ENCODE measurements at places on chromosomes 7 and 10.
A peak's percentile ranks its signal among the peaks of the same experiment; 100 is the strongest.

DNA sequence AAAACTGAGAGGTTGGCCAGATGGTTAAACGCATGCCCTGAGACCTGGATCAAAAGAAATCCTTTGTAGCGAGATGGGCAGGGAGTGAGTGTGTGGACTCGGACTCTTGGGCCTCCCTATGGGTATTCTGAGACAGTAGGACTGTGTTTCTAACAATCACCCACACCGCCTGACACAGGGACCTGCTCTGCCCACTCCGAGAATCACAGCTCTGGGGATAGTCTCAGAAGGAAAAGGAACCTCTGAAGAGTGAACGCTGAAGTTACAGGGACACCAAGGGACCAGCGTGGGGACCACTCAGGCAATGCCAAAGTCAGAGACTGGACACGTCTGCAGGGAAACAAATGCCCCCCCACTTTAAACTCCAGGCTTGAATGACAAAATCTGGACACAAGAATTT, 242.1 kb upstream of the TCERG1L start:
- DNase-seq = no peak

- DNase-seq = no peak
Observed at GRCh38 chr7:140722254-140722653, 25.7 kb downstream of the NDUFB2 start.

DNA sequence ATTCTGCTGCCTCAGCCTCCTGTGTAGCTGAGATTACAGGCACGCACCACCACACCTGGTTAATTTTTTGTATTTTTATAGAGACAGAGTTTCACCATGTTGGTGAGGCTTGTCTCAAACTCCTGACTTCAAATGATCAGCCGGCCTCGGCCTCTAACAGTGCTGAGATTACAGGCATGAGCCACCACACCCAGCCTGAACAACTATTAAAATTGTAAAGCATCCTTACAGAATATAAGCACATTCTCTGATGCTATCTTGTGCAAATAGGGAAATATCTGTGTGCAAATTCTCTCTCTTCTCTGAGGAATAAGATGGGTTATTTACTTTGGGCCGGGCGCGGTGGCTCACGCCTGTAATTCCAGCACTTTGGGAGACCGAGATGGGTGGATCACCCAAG, 12.5 kb downstream of the NUDCD3 start:
- DNase-seq = no peak

- no peak for DNase-seq
Observed at GRCh38 chr10:44647877-44648542, 263.1 kb upstream of the CXCL12 start.

- DNase-seq = no peak
Observed at GRCh38 chr10:32982293-32982709, 24.3 kb upstream of the ITGB1 start.

- DNase-seq = no peak
Observed at GRCh38 chr10:80462981-80463741, 9.1 kb downstream of the TSPAN14 start.

DNA sequence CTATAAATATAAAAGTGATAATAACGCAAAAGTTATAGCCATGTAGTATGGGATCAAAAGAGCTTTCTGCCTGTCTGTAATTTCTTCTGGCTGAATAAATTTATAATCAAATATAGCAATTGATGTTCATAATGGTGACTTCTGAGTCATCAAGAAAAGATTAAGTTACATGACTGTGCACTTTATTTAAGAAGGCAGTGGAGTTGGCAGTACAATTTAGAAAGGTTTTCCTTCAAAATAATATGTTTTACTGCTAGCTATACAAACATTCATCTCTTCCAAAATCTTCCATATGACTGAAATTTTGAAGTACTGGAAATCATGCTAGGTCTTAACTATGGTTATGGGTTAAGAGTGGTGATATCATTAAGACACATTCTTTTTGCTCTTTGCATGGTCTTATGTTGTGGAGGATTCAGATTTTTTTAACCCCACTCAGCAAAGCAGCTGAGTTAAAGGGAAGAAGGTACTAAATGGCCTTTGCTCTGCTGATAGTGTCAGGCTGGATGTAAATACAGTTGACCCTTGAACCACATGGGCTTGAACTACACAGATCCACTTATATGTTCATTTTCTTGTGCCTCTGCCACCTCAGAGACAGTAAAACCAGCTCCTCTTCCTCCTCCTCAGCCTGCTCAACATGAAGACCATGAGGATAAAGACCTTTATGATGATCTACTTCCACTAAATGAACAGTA, 323.6 kb downstream of the BBS9 start:
- no peak for DNase-seq

DNA sequence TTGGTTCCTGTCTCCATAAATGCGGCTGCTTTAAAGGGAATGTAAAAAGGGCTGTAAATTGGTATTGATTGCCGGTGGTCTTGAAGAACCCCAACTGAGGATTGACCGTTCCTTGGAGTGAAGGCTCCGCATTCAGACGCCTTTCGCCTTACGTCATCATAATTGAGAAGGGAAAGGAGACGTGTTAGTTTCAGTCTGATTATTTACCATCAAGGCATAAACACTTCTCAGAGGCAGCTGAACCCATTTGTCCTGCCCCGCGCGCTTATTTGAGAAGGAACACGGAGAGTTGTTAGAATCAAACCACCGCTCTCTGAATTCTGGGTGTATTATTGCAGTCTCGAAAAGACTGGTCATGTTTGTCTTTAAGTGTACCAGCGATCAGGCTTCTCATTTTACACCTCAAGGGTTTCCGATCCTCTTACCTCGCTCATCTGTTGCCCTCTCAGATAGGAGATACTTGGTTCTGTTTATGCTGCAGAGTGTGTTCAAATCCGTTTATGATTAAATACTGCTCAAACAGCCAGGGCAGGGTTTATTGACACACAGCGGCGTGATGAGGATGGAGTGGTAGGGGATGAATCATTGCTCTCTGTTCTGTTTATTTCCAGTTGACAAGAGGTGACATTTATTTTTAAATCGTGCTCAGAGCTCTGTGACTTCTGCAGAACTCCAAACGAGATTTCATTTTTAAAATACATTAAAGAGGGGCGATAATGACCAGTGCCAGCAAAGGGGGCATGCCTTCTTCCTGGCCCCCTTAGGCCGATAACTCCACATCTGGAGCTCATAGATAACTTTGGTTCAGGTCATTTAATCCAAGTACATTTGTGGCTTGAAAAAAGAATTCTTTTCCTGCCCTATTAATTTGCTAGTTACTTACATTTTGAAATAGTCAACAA, 30.4 kb downstream of the FOXK1 start:
- DNase-seq = no peak

- DNase-seq = no peak
Observed at GRCh38 chr7:147079083-147079482, 962.5 kb downstream of the CNTNAP2 start.

DNA sequence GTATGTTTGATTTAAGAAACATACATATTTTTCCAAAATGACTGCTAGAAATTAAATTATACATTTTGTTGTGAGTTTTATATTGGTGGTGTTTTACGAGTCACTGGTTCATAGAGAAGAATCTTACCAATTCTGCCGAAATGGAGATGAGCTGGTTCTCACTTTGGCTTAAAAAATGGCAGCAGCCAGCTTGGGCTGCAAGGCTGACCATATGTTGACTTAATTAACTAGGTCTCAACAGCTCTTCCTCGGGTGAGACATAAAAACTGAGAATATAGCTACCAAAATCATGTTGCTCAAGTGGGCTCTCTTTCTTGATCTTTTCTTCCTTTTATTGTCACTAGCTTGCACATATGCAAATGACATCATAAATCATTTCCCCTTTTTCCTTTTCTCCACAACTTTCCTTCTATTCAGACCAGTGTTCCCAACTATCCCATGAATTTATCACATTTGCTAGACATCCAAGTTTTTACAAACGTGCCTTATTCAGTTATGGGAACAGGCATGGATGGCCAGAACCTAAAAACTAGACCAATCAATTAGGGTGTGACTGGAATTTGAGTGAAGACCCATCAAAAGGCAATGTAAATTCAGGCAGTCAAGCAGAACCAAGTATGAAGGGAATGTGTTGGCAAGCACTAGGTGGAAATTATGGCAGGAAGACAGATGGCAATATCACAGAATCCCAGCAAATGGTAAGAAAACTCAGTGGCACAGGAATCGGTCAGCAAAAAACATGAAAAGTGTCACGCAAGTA, 6.4 kb upstream of the TSPAN12 start:
- DNase-seq = no peak

DNA sequence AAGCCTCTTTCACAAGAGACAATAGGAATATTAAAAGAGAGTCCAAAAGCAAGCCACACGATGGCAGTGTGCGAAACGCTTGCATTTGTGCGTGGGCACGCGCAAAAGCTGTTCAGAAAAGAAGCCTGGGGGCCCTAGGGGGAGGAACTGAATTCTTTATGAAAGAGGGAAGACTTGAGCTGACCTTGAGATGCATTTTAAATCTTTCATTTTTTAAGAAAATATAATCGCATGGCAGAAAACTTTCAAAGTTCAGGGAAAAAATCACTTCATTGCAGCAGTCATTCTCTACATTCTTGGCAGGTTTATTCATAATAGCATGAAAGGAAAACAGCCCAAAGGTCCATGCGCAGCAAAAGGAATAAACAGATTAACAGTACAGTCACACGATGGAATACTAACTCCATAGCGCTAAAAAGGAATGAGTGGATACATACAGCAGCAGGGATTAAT, 206.5 kb upstream of the PRKCQ start:
- no peak for DNase-seq

DNA sequence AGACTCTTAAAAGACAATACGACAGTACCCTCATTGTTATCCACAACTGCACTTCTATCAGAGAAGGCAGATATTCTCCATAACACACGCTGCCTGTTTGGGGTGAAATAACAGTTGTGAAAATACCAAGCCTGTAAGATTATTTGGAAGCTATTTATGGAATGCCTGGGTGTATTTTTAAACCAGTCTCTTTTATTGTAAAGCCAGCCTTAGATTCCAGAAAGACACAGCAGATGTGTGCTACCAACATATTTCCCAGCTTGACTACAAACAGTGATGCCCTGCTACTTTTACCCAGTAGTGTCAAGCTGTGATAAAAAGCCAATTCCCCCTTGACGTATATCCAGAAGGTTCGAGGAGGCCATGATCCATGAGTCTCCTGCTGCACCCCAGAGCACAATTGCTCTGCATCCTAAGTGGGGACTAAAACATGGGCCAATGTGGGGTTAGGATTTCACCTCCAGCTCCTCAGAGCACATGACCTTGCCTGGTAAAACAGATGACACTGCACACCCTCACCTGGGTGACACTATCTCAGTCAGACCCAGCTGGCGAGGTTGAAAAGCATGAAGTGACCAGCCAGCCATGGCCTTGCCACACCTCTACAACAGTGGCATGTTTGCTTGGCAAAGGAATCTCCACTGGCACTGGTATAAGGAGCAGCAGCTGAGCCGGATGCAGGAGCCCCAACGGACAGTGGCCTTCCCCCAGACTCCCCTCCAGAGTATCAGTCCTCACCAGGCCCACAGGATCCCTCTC, 62.2 kb downstream of the GFRA1 start:
- DNase-seq = no peak

- peak; percentile 27 for DNase-seq
Observed at GRCh38 chr10:101062232-101063049, 652 bp downstream of the KAZALD1 start.

- no peak for DNase-seq
Observed at GRCh38 chr10:31179091-31179680, 139.8 kb upstream of the ZEB1 start.

GRCh38 chr7:83413424-83413823, 235.5 kb downstream of the SEMA3E start:
- no peak for DNase-seq

DNA sequence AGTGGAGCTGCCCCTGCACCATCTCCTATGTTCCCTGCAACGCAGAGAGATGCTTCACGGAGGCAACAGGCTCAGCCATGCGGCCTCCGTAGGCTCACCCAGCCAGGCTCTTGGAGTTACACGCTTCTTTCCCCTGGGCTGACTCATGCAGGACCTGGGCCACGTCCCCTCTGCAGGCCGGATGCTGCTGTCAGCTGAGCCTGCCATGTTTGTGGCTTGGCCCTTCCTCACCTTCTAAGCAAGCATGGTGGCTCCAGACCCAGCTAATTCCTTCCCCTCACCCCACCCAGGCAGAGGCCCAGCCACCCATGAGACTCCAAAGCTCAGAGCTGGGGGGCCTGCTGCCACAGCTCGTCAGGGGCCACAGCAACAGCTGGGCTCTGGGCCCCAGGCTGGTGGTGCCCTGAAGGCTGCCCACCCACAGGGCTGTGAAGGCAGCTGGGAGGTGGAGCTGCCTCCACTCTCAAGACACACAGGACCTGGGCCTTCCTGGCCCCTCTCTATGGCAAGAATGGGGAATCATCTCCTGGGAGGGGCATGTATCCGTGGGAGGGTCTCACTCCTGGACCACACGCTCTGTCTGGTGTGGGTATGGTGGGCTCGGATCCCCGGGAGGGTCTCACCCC, 219.6 kb downstream of the ELFN1 start:
- DNase-seq = no peak

DNA sequence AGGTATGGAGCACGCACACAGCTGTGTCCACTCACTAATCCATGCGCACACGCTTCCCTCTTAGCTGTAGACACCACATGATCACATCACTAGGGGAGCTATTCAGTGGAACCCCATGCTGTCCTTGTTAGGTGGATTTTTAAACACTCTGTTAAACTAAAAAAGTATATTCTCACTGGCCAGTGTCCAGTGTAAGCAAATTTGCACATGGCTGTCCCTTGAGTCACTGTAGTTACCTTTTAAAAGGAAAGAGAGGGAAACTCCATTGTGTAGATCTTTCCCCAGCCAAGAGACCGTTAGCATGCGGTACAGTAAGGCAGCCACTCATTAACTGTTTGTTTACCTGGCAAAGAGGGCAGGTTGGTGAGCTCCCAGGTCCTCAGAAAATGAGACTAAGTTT, 81.6 kb upstream of the INSYN2A start:
- DNase-seq = no peak

GRCh38 chr10:70459774-70460490, 18.5 kb upstream of the NODAL start:
- no peak for DNase-seq

Measured in stimulated activated CD4-positive, alpha-beta T cell treated with anti-CD3 and anti-CD28 coated beads, Interleukin-1b, Interleukin-23, amount 100 ng/mL, for 1 hour (primary cell).